Heart right ventricle (tissue), 16 donors: ENCODE measurements at places on chromosomes 16 and 17. TPM values are rescaled to one million over a fixed set of nuclear protein-coding genes. Genes with fewer than 3 reads are reported as not detected.

LONP2 gene
- 16.5 TPM for polyA plus RNA-seq

LUC7L3 gene
- polyA plus RNA-seq = 33.7 TPM

SDR42E2 gene
- polyA plus RNA-seq = not detected

SULT1A1 gene
- 10.8 TPM for polyA plus RNA-seq

TOM1L1 gene
- polyA plus RNA-seq = 5.0 TPM

FAM20A gene
- polyA plus RNA-seq = 12.4 TPM

ITFG1 gene
- polyA plus RNA-seq = 28.1 TPM

KRTAP9-4 gene
- not detected for polyA plus RNA-seq

UBALD2 gene
- polyA plus RNA-seq = 20.6 TPM

ARHGDIG gene
- 0.17 TPM for polyA plus RNA-seq

CTRB2 gene
- polyA plus RNA-seq = 0.42 TPM

CES5A gene
- not detected for polyA plus RNA-seq

TUBB3 gene
- polyA plus RNA-seq = 10.6 TPM

HBA2 gene
- polyA plus RNA-seq = 2.9 TPM

LRRC37B gene
- 3.2 TPM for polyA plus RNA-seq
